ENCODE measurements at places on chromosomes 11 and 22. TPM values are rescaled to one million over a fixed set of nuclear protein-coding genes. Genes with fewer than 3 reads are reported as not detected.

CCDC89 gene
- 0.55 TPM for total RNA-seq

ZNRF3 gene
- total RNA-seq, result 9.4 TPM

IFT27 gene
- total RNA-seq, result 19.9 TPM

DCPS gene
- total RNA-seq, result 52.6 TPM

AQP11 gene
- total RNA-seq, result 2.2 TPM

ENTHD1 gene
- not detected for total RNA-seq

PYGM gene
- total RNA-seq, result 0.95 TPM

RELT gene
- total RNA-seq, result 34.0 TPM

PHETA2 gene
- total RNA-seq, result not detected

- no peak overlapping the region for H3K27ac ChIP-seq
- no peaks in the 10 kb centered on the region for H3K4me1 ChIP-seq
- H3K36me3 ChIP-seq, result no peaks in the 10 kb centered on the region
- DNase-seq, result peak; percentile 65
- no peak overlapping the region for H3K4me3 ChIP-seq
- no peaks in the 10 kb centered on the region for H3K27me3 ChIP-seq
Observed at GRCh38 chr11:97722065-97722464, 1298.7 kb upstream of the CNTN5 start.

DNA sequence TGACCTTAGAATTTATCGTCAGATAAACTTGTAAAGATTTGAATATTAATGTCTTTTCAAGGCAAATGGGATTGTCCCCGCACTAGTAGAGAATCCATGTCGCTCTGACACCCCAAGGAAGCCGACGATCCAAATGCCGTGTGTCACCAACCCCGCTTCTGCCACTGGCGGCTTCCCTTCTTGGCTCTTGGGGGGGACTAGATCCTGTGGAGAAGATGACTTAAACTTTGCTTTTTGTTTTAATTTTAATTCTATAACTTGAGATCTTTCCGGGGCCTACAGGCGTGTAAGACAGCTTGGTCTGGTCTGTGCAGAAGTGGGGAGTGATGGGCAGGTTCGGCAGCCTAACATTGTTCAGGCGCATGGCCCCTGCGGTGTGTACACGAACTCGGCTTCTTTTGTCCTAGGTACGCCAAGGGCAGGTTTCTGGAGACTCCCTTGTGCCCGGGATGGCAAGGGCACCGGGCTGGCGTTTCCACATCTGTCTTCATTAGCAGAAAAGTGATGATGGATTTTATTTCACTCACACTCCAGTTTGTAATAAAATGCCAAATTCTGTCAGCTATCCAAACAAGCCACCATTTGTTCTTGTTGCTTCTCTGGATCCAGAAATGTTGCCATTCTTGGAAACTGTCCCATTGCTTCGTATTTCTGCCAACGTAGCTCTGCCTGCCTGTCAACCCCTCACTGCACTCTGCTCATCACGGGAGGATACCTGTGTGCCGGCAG, 6.7 kb downstream of the YDJC start:
- H3K27ac ChIP-seq, result no peak overlapping the region
- H3K36me3 ChIP-seq, result peaks cover 7% of the 10 kb centered on the region
- H3K27me3 ChIP-seq, result no peaks in the 10 kb centered on the region
- H3K4me1 ChIP-seq, result peaks cover 5% of the 10 kb centered on the region

DNA sequence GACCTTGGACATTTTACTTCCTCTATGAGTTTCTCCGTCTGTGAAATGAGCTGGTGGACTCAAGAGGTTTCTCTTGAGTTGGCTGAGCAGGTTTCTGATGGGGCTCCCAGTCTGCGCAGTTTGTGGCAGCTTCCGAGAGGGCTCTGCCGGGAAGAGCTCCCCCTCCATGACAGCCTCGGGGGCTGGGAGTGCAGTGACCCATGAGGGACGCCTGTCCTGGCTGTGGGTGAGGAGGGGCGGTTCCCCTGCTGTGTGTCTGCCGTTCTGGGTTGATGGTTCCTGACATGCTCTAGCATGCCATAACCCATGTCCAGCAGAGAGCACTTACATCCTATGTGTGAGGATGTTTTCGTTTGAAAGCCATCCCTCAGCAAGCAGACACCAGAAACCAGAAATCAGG, 14.8 kb downstream of the CSF2RB start:
- H3K27ac ChIP-seq, result no peak overlapping the region
- H3K36me3 ChIP-seq, result no peaks in the 10 kb centered on the region
- no peak for DNase-seq
- H3K4me3 ChIP-seq, result no peak overlapping the region
- H3K4me1 ChIP-seq, result no peaks in the 10 kb centered on the region

- no peaks in the 10 kb centered on the region for H3K4me1 ChIP-seq
- H3K27ac ChIP-seq, result no peak overlapping the region
- no peaks in the 10 kb centered on the region for H3K36me3 ChIP-seq
- DNase-seq, result no peak
Observed at GRCh38 chr11:88266157-88266556, 71.4 kb downstream of the CTSC start.

DNA sequence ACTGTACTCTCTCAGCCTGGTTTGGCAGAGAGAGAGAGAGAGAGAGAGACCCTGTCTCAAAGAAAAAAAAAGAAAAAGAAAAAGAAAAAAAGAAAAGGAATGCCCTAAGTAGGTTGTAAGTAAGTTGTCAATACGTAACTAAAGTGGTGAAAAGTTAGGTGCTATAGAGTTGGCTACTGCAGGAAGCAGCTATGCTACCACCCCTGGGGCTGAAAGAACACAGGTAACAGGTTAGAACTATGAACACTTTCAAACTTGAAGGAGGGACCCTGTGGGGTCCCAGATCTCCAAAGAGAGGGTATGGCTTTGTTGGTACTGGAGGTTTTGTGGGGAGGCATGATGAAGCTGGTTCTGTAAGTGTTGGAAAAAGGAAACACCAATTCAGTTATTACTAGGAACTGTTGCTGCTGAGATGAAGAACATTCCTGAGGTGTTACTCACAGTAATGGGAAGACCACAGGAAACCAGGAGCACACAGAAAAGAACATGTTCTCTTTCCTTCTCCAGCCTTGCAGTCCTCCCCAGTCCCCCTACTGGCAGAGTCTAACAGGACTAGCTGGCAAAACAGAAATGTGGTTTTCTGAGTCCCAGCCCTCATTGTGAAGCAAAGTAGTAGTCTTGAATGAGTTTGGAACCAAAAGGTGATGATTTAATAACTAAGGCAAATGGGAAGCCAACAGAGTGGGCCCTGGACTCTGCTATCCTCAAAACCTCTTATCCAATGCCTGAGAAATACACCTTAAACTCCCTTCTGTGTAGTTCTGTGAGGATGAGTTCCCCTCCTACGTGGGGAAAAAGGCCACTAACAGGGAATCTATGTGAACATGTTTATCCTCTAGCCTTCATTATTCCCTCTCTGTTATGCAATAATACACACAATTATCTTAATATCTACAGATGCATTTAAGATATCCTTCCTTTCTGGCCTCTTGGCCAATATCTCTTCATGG, 427.0 kb upstream of the DDI1 start:
- no peak overlapping the region for H3K4me3 ChIP-seq
- H3K27me3 ChIP-seq, result no peaks in the 10 kb centered on the region
- no peaks in the 10 kb centered on the region for H3K36me3 ChIP-seq

GRCh38 chr11:64232182-64232966, 2.0 kb upstream of the VEGFB start:
- no peak overlapping the region for H3K27ac ChIP-seq
- no peaks in the 10 kb centered on the region for H3K27me3 ChIP-seq
- no peak for DNase-seq
- peaks cover 38% of the 10 kb centered on the region for H3K4me1 ChIP-seq
- no peak overlapping the region for H3K4me3 ChIP-seq

DNA sequence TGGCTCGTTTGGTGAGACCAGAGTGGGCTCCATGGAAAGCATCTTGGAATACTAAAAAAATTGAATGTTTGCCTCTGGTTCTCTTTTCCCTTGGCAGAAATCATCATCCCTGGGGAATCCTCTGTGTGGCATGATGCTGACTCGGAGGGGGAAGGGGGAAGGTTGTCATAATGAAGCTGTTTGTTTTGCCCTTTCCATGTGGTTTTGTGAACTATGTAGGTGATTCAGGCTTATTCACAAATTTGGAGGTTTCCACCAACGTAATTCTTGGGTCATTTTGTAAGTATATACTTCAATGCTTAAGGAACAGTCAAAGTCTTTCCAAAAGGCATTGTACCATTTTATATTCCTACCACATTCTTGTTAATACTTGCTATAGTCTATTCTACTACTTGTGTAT, 754.0 kb upstream of the FAT3 start:
- H3K4me3 ChIP-seq, result no peak overlapping the region
- peak; percentile 83 for DNase-seq
- peaks cover 17% of the 10 kb centered on the region for H3K4me1 ChIP-seq
- no peaks in the 10 kb centered on the region for H3K27me3 ChIP-seq
- H3K36me3 ChIP-seq, result no peaks in the 10 kb centered on the region
- peak overlapping the region; percentile 72 for H3K27ac ChIP-seq

GRCh38 chr22:48957987-48958321, 869.7 kb downstream of the BRD1 start:
- no peak overlapping the region for H3K4me3 ChIP-seq
- no peaks in the 10 kb centered on the region for H3K36me3 ChIP-seq

GRCh38 chr11:116712428-116712827, 60.4 kb downstream of the BUD13 start:
- H3K27me3 ChIP-seq, result peaks cover 9% of the 10 kb centered on the region
- H3K4me3 ChIP-seq, result no peak overlapping the region
- no peaks in the 10 kb centered on the region for H3K36me3 ChIP-seq
- no peak for DNase-seq
- no peak overlapping the region for H3K27ac ChIP-seq

GRCh38 chr22:35054064-35054463, 11.9 kb upstream of the ISX start:
- H3K4me1 ChIP-seq, result no peaks in the 10 kb centered on the region
- no peak overlapping the region for H3K27ac ChIP-seq
- no peaks in the 10 kb centered on the region for H3K27me3 ChIP-seq
- no peaks in the 10 kb centered on the region for H3K36me3 ChIP-seq
- H3K4me3 ChIP-seq, result no peak overlapping the region

GRCh38 chr11:76777876-76778275, 5.3 kb upstream of the TSKU start:
- no peak overlapping the region for H3K4me3 ChIP-seq
- no peaks in the 10 kb centered on the region for H3K27me3 ChIP-seq
- no peak overlapping the region for H3K27ac ChIP-seq
- no peak for DNase-seq
- no peaks in the 10 kb centered on the region for H3K4me1 ChIP-seq

GRCh38 chr11:127066401-127067090, 66.0 kb upstream of the KIRREL3 start:
- no peak overlapping the region for H3K27ac ChIP-seq
- no peaks in the 10 kb centered on the region for H3K4me1 ChIP-seq
- H3K27me3 ChIP-seq, result peaks cover 35% of the 10 kb centered on the region

DNA sequence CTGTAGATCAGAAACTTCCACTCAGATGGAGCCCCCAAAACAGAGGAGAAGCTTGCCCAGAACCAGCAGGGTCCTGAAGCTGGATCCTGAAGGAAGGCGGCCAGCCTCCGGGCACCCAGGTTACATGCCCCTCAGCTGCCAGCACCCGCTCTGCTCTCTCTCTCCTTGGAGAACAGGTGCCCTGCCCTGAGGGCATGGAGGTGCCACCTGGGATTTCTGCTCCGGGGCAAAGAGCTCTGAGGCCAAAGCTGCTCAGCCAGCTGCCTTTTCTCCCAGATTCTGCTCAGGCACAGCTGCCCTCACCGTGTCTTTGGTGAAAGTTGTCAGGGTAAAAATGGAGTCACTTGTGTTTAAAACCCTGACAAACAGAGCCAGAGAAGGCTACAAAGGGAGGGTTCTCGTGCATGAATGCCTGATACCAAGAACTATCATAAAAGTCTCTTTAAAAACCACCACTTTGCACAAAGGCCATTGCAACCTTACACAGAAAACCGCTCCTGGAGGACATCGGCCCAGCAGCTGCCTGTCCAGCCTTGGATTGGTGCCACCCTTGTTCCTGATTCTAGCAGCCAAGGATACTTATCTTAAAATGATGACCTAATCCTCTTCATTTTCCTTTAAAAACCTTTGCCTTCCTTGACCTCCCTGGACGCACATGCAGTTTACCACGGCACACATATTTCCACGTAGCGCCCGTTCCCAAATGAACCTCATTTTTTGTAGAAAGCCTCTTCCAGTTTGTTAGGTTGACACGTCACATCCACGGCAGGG, 140.0 kb downstream of the CACNA1I start:
- DNase-seq, result no peak
- peaks cover 75% of the 10 kb centered on the region for H3K27me3 ChIP-seq
- H3K4me3 ChIP-seq, result no peak overlapping the region
- no peaks in the 10 kb centered on the region for H3K4me1 ChIP-seq

GRCh38 chr11:103681855-103682254, 354.6 kb upstream of the DDI1 start:
- H3K36me3 ChIP-seq, result no peaks in the 10 kb centered on the region
- H3K27me3 ChIP-seq, result peaks cover 7% of the 10 kb centered on the region
- H3K4me1 ChIP-seq, result no peaks in the 10 kb centered on the region
- H3K4me3 ChIP-seq, result no peak overlapping the region

DNA sequence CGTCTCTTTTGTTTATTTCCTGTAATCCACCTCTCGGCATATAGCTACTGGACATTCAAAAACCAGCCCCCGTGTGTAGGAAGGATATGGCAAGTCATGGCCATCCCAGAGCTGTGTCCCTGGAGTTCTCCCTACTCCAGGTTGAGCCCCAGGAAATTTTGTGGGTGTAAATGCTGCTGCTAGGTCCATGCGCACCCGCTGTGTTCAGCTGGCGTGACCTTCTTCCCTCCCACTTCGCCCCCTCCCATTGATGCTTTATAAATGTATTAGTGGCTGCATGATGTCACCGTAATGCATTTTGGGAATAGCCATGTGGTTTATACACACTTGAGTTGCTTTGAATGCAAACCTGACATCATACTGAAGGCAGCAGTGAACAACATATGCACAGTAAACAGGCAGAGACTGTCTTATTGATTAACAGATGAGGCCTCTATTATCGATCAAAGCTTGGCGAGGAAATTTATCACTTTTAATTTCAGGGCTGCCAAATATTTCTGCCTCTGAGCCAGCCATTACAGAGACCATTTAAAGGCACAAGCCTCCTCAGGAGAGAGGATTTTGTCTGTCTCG, 113.6 kb upstream of the NNMT start:
- DNase-seq, result no peak
- no peak overlapping the region for H3K27ac ChIP-seq
- no peak overlapping the region for H3K4me3 ChIP-seq
- H3K27me3 ChIP-seq, result peaks cover 95% of the 10 kb centered on the region
- H3K36me3 ChIP-seq, result no peaks in the 10 kb centered on the region

DNA sequence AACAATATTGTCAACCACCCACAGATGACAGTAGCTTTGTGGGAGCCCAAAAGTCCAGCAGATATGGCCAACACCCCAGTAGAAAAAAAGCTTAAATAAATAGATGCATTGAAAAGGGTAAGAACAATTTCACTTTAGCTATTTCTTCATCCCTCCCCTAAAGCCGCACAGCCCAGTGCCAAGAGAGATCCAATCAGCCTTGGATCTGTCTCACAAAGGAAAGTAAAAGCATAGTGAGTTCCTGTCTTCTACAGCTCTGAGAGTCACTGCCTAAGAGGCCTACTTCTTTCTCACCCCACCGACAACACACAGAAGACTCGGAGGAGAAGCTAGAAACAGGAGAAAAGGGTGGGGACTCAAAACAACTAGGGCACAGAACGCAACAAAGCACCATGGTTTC, 196.4 kb downstream of the SBF2 start:
- DNase-seq, result no peak
- H3K4me1 ChIP-seq, result peaks cover 18% of the 10 kb centered on the region
- no peak overlapping the region for H3K4me3 ChIP-seq
- H3K36me3 ChIP-seq, result peaks cover 3% of the 10 kb centered on the region

- H3K27me3 ChIP-seq, result no peaks in the 10 kb centered on the region
- no peak overlapping the region for H3K4me3 ChIP-seq
- no peak overlapping the region for H3K27ac ChIP-seq
Observed at GRCh38 chr11:9868641-9869040, 204.8 kb downstream of the SWAP70 start.
